ENCODE measurements at places on chromosomes 3 and 15.
A peak's percentile ranks its signal among the peaks of the same experiment; 100 is the strongest.

DNA sequence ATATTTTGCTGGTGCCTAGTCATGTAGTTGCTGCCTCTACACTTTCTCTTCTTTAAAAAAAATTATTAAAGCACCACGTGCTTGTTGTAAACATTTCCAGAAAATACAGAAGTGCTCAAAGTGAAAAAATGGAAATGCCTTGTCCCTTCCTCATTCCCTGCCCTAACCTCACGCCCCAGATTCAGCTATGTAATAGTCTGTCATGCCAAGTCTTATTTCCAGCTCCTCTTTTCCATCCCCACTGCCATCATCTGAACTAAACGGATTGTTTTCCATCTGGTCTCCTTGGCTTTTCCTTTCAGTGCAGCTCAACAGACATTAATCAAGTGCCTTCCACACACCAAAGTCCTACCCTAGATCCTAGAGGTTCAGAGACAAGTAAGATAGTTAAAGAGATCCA, 15.5 kb downstream of the ZNF774 start:
- no peak for DNase-seq

- no peak for DNase-seq
Observed at GRCh38 chr3:168155303-168155702, 59.6 kb upstream of the GOLIM4 start.

- DNase-seq: no peak
Observed at GRCh38 chr3:157683668-157684067, 180.5 kb upstream of the VEPH1 start.

GRCh38 chr3:134606033-134607025, 44.5 kb downstream of the KY start:
- no peak for DNase-seq

GRCh38 chr15:66089049-66089448, 164.5 kb downstream of the MEGF11 start:
- no peak for DNase-seq

DNA sequence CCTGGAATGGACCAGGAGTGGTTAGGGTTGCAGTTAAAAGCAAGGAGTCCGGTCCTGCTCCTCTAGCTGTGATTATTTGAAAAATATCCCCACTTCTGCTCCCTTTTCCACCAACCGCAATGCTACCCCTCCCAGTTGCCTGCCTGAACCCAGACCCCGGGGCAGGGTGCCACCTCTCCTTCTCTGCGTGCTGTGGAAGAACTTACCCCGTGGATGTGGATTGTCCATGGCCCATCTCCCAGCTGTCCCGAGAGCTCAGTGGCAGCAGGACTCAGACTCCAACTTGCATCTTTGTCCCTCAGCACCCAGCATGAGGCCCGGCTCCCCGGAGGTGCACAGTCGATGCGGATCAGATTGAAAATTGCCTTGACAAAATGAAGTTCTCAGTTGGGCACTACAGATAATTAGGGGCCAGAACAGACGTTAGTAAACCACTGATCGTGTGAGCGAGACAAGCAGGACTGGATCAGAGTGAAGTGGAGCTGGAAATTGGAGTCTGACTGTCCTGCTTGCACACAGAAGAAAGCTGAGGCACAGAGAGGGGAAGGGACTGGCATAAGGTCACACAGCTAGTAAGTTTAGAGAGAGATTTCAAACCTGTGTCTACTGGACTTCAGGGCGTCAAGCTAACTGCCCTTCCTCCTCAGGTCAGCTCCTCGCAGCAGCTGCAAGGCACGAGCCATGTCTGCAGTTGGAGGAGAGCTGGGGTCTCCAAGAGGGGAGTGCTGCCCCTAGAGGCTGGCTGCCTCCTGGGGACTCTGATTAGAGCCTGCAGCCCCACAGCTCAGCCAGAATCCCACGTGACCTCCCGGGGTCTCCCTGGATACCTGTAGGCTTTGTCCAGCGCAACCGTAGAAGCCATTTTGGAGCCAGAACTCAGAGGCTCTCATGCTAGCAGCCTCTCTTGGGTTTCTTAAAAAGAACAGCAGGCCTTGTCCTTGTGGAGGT, 14.7 kb downstream of the SLC6A1 start:
- no peak for DNase-seq

GRCh38 chr15:90819850-90820249, 48.5 kb upstream of the FURIN start:
- DNase-seq: no peak

GRCh38 chr15:38197553-38197952, 55.1 kb upstream of the SPRED1 start:
- DNase-seq: no peak

- DNase-seq: no peak
Observed at GRCh38 chr15:44535523-44536301, 1.2 kb upstream of the EIF3J start.

DNA sequence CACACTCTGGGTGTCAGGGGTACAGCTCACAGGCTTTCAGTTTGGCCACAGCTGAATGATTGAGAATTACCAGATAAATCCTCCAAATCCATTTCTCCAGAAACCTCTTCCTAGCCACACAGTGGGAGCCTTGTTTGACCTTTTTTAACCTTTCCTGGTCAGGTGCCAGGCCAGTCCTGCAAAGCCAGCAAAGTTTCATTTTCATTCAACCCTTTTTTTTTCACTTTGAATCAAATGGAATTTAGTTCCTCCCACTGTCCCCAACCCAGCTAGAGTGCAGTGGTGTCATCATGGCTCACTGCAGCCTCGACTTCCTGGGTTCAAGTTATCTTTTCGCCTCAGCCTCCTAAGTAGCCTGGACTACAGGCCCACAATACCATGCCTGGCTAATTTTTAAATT, 67.8 kb downstream of the NSUN3 start:
- DNase-seq: no peak

- peak; percentile 78 for DNase-seq
Observed at GRCh38 chr15:52427804-52428203, 100.9 kb downstream of the MYO5A start.

GRCh38 chr3:150278843-150279381, 129.2 kb upstream of the TSC22D2 start:
- no peak for DNase-seq

DNA sequence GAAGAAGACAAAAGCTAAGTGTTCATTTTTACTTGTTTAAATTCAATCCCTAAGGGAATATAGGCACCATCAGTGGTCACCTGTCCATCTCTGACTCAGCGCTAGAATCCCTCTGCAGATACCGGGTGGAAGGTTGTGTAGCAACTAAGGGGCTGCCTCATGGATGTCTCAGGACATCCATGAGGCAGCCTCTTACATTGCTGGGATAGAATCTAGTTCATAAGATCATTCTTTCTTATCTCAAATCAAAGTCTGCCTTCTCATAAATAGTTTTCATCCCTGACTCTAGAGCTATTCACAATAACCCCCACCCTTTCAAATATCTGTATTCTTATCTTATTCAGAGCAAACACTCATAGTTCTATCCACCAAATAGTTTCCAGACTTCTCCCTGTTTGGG, 38.1 kb downstream of the HSPBAP1 start:
- no peak for DNase-seq

DNA sequence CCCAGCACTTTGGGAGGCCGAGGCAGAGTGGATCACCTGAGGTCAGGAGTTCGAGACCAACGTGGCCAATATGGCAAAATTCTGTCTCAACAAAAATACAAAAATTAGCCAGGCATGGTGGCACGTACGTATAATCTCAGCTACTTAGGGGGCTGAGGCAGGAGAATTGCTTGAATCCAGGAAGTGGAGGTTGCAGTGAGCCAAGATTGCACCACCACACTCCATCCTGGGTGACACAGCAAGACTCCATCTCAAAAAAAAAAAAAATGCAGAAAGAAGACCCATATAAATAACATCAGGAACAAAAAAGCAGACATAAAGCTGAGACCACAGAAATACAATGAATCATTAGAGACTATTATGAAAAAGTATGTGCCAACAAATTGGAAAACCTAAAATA, 235.2 kb upstream of the VEPH1 start:
- DNase-seq: peak; percentile 20

GRCh38 chr15:77187751-77188464, 117.0 kb upstream of the TSPAN3 start:
- peak; percentile 37 for DNase-seq

DNA sequence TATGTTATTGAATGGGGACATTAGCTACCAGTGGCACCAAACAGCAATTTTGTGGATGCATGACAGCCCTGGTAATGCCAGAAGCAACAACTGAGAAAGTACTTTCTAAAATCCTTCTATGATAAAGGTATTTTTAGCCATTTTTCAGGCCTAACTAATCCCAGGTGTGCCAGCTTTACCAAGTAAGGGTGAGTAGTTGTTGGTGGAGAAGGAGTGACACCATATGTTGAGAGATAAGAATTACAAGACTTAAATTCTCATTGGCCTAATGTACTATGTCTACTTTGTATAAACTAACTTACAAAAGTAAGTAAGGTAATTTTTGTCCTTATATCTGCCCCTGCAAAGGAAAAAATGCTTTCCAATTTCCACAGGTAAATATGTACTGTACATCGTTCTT, 4.1 kb upstream of the COX17 start:
- DNase-seq: peak; percentile 70

GRCh38 chr3:179840985-179841384, 188.1 kb downstream of the USP13 start:
- peak; percentile 75 for DNase-seq

DNA sequence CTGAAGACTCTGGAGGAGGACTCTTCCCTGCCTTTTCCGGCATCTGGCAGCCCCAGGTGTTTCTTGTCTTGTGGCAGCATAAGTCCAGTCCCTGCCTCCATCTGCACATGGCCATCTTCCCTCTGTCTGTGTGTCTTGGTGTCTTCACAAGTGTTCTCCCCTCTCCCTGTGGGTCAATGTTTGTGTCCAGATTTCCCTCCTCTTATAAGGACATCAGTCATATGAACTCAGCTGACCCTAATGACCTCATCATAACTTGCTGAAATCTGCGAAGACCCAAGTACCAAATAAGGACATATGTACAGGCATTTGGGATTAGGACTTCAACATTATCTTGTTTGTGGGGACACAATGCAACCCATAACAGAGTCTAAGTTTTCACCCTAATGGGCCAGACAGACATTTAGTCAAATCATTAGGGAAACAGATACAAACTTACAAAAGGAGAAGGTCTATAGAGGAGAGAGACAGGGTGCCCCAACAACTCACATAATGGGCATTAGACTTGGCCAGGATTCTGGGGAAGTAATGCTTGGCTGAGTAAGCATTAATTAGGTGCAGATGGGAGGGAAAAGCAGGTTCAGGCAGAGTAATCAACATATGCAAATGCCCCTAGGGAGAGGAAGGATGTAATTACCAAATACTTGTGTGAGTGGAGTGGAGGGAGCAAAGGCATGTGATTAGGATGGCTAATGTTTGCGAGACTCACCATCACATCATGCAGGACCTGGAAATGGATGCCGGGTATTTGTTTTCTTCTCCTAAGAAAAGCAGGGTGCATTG, 372.8 kb upstream of the TBL1XR1 start:
- peak; percentile 62 for DNase-seq

- DNase-seq: no peak
Observed at GRCh38 chr15:62187910-62188309, 22.8 kb upstream of the C2CD4B start.

DNA sequence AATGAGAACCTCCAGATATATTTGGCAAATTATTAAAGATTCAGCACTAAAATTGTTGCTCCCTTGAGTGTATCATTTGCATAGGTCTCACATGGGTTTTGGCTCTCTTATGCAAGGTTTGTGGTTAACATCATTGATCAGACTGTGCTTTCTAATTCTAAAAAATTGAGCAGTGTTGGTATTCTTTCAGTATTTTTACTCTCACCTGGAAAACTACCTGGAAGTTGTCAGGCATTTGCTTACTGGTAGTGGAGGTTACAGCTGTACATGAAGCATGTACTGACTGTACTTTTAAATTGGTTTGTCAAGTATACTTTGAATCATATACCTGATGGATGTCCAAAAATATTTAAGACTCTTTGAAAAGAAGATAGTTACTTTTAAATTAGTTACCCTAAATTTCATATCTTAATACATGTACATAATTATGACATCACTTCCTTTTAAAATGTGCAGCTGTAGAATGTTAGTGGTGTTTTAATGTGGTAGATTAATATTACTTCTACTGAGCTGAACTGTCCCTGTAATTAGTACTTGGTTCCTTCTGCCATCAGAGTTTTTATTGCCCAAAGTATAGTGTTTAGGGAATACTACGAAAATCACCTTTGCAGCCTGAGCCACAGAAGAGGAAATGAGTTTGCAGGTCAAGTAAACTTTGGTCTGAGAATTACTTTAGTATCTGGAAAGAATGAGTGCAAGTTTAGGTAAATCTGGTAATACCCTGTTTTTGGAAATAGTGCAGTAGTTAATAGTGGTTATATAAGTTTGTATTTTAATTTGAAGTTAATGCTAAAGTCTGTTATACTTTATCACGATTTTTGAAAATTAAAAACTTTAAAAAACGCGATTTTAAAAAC, 2.8 kb downstream of the CHD2 start:
- DNase-seq: no peak

- DNase-seq: peak; percentile 97
Observed at GRCh38 chr3:64213962-64214379, 11.3 kb downstream of the PRICKLE2 start.

- no peak for DNase-seq
Observed at GRCh38 chr15:78263907-78264303, 457 bp upstream of the DNAJA4 start.

GRCh38 chr15:57667171-57667849, 39.2 kb upstream of the POLR2M start:
- peak; percentile 79 for DNase-seq

GRCh38 chr3:42830437-42831320, 21.4 kb downstream of the ACKR2 start:
- peak; percentile 11 for DNase-seq

- DNase-seq: no peak
Observed at GRCh38 chr3:101466465-101467309, 46.3 kb downstream of the SENP7 start.

GRCh38 chr3:13866041-13866965, 13.6 kb downstream of the WNT7A start:
- no peak for DNase-seq

DNA sequence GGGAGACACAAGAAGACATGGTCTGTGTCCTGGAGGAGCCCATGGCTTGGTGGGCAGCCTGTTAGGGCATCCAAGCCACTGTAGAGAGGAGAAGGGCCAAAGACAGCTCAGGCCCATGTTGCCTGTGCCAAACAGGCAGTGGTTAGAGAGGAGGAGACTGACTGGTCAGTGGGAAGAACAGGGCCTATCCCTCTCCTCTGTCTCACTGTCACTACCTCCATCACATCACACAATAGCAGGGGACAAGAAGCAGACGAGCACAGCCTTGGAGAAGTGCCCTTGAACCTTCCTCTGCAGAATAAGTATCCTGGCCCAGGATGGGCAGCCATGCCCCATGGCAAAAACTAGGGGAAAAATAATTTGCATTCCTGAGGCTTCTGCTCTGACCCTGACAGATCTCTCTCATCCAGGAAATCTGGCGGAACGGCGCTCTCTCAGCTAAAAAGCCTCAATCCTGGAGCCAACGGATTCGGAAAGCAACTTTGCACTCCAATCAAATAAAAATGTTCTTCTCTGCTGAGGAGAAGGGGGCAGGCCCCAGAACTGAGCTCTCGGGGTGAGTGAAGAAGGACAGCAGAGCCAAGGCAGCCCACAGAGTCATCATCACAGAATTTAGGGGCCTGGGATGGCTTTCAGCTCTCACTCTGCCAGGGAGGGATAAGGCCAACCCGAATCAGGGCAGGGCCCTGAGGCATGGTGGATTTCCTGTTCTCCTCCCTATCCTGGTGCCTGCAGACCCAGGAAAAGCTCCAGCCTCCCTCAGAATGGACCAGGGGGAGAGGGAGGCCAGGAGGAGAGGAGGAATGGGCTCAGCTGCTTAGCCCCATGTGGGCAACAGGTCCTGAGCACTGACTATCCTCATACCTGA, 1.6 kb downstream of the SHF start:
- no peak for DNase-seq

GRCh38 chr3:106078635-106079034, 209.8 kb upstream of the CBLB start:
- DNase-seq: no peak

- no peak for DNase-seq
Observed at GRCh38 chr3:134334901-134335280, 39.4 kb downstream of the AMOTL2 start.
